ENCODE measurements at places on chromosomes 1 and 21.

DNA sequence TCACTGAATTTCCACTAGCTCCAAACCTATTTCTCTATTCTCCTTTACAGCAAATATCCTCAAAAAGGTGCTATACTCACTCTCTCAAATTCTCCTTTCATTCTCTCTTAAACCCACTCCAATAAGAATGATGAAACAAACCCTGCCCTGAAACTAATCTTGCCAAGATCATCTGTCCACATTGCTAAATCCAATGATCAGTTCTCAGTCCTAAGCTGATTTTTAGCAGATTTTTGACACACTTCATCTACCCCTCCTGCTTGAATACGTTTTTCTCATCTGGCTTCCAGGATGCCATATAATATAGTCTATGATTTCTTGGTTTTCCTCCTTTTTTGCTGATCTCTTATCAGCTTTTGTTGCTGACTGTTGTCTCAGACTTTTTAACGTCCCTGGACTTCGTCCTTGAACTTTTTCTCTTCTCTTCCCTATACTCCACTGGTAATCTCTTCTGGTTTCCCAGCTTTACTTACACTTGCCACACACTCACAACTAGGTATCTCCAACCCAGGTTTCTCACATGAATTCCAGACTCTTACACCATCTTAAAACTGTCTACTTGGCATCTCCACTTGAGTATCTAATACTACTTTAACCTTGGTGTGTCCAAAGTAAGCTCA lies 35.3 kb downstream of the RERE start:
- no peak for DNase-seq

DNA sequence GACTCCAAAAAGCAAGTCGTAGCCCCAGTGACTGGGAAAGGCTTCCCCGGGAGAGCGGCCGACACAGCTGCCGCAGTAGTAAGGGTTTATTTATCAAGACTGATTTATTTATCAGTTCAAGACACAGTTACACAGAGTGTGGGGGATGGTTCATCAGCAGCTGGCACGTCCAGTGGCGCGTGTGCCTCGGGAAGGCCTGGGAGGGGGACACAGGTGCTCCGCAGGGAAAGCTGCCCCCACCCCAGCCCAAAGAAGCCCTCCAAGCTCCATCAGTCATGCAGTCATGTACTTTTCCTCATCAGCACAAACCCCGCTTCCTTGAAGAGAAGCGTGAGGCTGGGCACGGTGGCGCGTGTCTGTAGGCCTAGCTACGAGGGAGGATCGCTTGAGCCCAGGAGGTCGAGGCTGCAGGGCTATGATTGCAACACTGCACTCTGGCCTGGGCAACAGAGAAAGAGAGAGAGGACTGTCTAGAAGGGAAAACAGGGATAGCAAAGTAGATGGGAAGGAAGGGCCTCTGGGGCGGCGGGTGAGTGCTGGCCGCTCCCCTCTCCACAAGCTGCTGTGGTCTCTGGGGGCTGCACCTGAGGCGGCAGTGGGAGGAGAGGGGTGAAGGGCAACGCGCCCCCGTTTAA lies 53.2 kb downstream of the PRKCZ start:
- DNase-seq = no peak

- DNase-seq = no peak
Observed at GRCh38 chr1:155596864-155597263, 13.2 kb upstream of the MSTO1 start.

DNA sequence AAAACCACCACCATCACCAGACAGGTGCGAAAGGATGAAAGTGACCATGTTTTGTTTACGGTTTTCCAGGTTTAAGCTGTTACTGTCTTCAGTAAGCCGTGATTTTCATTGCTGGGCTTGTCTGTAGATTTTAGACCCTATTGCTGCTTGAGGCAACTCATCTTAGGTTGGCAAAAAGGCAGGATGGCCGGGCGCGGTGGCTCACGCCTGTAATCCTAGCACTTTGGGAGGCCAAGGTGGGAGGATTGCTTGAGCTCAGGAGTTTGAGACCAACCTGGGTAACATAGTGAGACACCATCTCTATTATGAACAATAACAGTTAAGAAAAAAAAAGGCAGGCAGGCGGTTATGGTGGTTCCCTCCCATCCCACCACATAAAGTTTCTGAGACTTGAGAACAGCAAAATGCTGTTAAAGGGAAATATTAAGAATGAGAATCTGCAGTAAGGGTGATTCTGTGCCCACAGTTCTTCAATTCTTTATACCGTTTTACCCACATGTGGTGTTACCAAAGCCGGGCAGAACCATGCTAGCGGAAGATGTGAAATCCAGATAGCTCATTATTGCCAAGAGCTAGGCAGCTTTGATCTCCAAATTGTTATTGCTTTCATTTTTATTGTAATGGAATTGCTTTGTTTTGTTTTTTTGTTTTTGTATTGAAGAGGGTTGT lies 34.5 kb upstream of the TDRD10 start:
- no peak for DNase-seq

DNA sequence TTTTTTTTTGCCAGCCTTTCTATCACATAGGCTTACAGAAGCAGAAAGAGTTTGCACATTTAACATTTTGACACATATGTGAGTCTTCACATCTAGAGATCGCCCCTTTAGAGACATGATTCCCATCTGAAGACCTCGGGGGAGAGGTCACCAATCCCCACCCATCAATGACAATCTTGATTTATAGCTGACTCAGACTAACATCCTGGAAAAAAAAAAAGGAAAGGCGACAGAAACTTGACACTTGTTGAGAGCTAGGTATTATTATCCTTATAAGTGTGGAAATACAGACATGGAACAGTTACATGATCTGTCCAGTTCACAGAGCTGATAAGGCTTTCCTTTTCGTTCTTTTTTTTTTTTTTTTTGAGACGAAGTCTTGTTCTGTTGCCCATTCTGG lies 28.0 kb upstream of the NID1 start:
- no peak for DNase-seq

DNA sequence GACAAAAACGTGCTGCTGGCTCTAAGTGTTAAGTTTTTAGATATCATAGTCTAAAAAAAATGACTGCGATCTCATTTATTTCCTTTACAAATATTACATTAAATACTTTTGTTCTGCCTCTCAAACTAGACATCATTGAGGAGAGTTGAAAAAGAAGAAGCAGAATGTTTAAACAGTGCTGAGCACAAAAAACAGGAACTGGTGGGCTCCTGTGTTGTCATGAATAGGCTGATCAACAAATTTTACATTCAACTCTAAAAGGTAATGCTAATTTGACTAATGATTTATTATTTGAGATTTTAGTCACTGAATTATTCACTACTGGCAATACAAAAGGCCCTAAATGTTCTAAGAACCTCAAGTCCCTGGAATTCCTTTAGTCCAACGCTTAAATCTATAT lies 66.1 kb downstream of the GPATCH2 start:
- DNase-seq = no peak

DNA sequence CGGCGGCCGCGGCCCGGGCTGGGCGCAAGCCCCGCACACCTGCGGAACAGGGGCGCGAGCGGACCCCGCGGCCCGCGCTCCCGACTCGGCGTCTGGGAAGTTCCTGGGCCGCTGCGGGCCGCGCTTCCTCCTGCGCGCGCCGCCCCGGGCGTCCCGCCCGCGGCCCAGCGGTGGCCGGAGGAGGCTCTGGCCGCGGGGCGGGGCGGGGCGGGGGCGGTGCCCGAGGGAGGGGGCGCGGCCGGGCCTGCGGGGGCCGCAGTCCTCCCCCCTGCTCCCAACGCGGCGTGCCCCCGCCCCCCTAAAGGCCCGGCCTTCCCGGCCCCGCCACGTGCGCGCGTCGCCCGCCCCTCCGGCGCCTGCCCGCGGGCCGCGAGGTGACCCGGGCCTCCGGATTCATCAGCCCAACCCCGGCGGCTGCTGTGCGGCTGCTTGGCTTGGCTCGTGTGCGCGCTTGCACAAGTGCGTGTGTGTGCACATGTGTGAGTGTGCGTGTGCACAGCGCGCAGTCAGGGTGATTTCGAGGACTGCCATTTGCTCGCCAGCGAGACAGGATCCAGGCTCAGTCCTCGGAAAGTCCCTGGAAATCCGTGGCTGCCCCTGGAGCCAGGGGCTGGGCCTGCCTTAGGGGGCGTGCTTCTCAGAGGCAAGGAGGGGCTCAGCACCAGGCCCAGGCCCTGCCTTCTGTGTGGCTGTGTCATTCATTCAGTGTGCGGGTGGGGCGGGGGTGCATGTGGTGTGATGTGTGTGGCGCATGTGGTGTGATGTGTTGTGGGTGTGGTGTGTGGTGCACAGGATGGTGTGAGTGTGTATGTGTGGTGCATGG lies at the start of gene C2CD2:
TSS of gene C2CD2 (minus strand) at position 188 of the 823 bp plus-strand sequence. CDS start 370 bp downstream, outside the sequence.
- DNase-seq = no peak

GRCh38 chr1:178986204-178986603 lies 39.5 kb upstream of the FAM20B start:
- no peak for DNase-seq

- no peak for DNase-seq
Observed at GRCh38 chr21:38027901-38028498, 111.7 kb upstream of the KCNJ6 start.

- DNase-seq = peak; percentile 24
Observed at GRCh38 chr1:231338270-231339128, at the start of gene SPRTN. Gene SPRTN, plus strand, starts transcription at chr1:231338293. Its CDS starts 91 bp downstream, at chr1:231338384.

- DNase-seq = no peak
Observed at GRCh38 chr1:60765204-60765603, 317.2 kb upstream of the NFIA start.

DNA sequence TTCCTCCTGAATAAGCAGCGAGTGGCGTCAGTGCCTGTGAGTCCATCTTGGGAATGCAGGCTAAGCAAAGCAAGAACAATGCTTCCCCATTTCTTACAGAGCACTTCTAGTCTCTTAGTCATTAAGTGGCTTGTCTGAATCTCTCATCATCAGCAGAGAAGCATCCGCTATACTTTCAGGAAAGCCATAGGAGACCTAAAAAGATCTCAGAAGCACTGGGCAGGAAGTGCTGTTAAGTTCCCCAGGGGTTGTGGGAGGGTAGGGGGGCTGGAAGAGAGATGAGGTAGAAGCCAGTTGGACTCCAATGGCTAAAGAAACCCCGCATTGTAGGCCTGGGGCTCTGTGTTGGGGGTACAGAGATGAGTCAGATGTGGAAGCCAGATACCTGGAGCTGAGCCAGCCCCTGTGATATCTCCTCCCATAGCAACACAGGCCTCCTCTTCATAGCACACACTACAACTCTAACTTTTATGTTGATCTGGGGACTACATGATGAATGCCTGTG lies 44.9 kb downstream of the SYT6 start:
- DNase-seq = no peak

- DNase-seq = no peak
Observed at GRCh38 chr21:18387994-18388393, 15.6 kb downstream of the TMPRSS15 start.

- DNase-seq = no peak
Observed at GRCh38 chr1:65330822-65331221, 21.5 kb downstream of the DNAJC6 start.

DNA sequence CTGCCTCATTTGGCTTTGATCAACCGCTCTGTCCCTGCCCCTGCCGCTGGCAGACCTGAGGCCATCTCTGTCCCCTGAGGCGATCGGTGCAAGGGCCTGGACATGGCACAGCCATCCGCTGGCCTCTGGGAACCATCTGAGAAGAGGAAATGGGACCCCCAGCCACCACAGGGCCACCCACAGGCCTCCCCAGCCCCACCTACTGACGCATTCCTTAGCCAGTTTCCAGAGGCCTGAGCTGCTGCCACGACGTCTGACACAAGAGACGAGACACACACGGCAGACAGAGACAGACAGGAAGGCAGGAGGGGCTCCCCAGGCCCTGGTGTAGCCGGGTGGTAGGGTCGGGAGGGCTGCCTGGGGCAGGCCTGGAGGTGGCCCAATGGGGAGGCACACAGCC lies 37.3 kb upstream of the EDN2 start:
- no peak for DNase-seq

DNA sequence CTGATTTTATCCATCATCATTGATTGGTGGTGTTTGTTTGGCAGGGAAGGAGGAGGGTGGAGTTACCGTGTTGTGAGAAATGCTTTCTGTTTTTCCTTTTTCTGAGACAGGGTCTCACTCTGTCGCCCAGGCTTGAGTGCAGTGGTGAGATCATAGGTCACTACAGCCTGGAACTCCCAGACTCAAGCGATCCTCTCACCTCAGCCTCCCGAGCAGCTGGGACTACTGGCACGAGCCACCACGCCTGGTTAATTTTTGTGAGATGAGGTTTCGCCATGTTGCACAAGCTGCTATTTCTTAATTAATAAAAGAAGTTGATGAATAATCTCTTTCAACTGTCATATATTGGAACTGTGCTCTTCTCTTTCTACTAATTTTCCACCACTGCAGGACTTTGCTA lies 44.3 kb downstream of the HUNK start:
- DNase-seq = no peak

DNA sequence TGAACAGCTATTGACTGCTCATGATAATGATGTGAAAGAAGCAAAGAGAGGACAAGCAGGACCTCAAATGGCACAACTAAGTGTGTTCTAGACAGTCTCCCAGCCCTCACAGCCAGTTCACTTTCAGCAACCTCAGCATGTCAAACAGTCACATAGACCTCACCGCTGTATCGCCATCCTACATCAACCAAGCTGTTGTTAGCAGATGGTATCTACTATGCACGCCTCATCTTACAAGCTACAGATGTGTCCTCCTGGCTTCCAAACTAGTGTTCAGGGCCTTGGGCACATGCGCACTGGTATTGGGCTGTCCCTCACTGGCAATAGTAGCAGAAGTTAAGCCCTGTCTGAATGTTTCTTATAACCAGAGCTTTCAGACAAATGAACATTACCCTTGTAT lies 28.4 kb downstream of the EVI5 start:
- no peak for DNase-seq

DNA sequence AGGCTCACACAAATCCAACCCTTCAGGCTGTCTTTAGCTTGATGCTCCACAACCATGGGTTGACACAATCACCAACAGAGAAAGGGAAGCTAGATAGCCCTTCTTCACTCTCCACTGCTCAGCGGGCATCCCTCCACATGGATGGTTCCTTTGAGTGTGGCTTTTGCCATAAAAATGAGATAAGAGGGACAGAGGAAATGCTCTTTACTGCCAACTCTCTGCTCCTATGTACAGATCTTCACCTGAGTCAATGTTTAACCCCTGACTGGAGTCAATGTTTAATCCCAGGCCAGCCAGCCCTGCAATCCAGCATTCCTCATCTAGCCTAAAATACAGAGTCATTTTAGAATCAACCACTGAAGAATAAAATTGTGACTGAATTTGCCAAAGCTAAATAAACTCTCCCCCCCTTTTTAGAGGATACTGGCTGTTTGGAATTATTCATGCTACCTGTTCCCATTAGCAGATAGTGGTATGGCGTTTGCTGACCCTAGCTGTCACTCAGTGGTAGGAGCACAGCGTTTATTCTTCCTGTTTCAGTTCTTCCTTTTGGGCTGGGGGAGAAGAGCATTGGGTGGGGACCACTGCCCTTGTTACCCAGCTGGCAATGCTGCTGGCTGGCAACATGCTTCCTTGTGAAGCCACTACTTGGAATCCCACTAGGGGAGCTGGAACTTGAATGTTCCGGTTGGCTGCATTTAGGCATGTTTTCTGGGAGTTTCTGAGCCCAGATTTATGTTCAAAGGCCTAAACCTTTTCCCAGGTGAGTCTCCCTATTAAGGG lies 5.2 kb upstream of the PIGR start:
- no peak for DNase-seq

- no peak for DNase-seq
Observed at GRCh38 chr1:209585672-209586071, 2.2 kb downstream of the CAMK1G start.

GRCh38 chr21:31629972-31630711 lies 29.4 kb upstream of the SOD1 start:
- peak; percentile 71 for DNase-seq
